ENCODE measurements at places on chromosomes 3 and 15.

- no peak for DNase-seq
Measured at GRCh38 chr3:3160826-3161225, 18.7 kb downstream of the CRBN start.

GRCh38 chr15:83587091-83587490 lies 66.8 kb upstream of the ADAMTSL3 start:
- DNase-seq, result no peak

GRCh38 chr3:167109746-167110145 lies 270.4 kb downstream of the ZBBX start:
- no peak for DNase-seq

DNA sequence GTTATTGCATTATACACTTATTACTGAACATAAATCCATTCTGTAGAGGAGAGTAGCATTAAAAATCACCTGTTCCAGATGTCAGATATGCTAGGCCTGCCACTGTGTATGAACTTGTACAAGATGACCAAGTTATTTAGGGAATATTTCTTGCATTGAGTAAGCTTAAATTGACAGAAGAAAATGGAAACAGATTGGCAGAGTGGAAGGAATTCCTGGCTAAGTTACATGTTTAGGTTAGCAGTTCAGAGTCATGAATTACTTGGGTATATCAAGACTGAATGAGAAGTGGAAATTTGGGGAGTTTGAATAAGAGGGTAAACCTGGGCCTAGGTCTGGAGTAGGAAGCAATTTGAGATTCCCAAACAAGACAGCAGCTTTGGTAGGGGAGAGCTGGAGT lies 44.6 kb downstream of the ARHGAP31 start:
- DNase-seq, result no peak

DNA sequence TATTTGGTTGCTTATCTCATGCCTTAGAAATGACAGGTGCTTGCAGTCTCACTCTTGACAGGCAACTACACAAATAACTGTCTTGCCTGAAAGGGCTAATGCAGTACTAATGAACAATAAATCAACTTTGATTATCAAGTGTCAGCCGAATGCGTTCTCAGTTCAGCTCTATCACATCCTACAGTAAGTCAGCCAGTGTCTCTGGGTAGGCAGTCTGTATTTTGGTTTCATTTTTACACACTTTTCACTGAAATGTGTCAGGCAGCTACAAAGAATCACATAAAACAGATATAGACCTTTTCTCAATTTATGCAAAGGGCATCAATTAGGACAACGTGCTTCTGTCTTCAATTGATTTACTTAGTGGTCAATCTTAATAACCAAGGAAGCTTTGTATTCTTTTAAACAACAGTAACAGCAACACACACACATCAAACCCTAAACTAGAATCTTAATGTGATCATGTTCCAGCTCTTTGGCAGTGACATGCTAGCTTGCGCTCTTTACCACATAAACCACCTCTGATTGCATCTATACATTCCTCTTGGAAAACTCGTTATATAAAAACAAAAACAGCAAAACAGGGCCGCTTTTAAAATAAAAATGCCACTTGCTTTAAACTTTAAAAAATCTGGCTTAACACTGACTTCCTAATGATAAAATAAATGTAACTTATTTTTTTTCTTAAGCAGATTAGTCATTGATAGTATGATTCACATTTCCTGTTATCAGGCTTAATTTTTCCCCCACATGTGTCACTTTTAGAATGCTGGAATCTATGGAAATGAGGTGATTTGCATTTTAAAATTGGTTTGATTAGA lies 520.4 kb downstream of the FOXP1 start:
- DNase-seq, result no peak

DNA sequence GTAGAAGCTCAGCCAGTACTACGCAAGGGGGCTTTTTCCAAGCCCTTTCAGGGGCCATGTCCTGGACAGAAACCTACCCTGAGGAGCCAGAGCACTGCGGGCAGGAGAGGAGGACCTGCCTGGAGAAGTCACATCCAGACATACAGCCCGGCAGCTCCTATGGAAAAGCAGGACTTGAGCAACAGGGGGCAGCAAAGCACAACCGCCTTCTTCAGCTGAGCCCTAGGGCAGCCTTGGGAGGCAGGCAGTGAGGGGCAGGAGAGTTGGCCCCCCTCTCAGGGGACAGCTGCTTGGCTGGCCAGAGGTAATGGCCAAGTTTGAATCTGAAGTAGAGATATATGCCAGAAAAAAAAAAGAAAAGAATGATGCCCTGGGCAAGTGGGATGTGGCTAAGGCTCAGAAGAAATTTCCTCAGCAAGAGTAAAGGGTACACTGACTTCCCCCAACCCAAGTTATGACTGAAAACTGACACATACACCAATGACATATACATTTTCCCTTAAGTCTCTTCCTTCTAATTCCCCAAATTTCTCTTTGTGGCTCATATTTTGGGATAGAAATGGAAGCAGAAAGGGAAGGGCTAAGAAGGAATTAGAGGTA lies 56.9 kb downstream of the CYP19A1 start:
- no peak for DNase-seq

DNA sequence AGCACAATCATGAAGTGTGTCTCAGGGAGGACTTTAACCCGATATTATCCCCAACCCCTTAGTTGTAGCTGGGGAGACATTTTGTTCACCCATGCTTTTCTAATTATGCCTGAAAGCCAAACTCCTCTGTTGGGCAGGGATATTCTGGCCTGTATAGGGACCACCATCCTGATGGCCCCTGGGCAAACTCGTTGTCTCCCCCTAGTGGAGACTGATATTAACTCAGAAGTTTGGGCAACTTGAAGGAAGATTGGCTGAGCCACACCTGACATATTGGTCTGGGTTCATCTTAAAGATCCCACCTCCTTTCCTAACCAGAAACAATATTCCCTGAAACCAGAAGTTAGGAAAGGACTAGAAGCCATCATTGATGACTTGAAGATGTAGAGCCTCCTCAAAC lies 42.3 kb downstream of the TM4SF18 start:
- DNase-seq, result no peak

DNA sequence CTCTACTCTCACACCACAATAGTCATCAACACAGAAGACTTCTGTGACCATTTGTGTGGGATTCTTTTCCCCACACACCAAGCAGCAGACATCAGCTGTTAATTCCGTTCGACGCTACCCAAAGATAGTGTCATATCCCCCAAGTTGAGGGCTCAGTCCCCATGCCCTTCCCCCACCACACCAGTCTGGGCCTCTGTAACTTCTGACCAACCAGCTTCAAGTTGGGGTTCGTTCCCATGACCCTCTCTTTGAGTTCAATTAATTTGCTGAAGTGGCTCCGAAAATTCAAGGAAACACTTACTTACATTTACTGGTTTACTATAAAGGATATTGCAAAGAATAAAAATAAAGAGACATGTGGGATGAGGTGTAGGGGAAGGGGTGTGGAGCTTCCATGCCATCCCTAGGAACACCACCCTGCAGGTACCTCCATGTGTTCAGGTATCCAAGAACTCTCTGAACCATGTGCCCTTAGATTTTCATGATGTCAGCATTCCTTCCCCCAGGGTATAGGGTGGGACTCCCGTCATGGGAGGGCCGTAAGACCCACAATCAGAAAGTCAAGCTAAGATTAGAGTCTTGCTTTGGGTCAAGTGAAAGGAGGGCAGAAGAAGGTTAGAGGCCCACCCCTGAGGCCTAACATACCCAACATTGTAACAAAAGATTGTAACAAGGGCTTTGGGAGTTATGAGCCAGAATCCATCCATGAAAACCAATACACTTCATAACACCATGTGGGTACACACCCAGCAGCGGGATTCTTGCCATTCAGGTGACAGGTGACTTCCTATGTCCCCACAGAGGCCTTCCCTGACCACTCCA lies 82.7 kb downstream of the BTLA start:
- DNase-seq, result no peak

- no peak for DNase-seq
Measured at GRCh38 chr3:113783980-113784379, 37.1 kb downstream of the ATP6V1A start.

GRCh38 chr15:42060797-42061196 lies 33.6 kb downstream of the PLA2G4D start:
- DNase-seq, result no peak

- DNase-seq, result no peak
Measured at GRCh38 chr15:49066372-49066771, 20.1 kb upstream of the SECISBP2L start.

GRCh38 chr3:37605572-37606153 lies 256.0 kb upstream of the CTDSPL start:
- no peak for DNase-seq

DNA sequence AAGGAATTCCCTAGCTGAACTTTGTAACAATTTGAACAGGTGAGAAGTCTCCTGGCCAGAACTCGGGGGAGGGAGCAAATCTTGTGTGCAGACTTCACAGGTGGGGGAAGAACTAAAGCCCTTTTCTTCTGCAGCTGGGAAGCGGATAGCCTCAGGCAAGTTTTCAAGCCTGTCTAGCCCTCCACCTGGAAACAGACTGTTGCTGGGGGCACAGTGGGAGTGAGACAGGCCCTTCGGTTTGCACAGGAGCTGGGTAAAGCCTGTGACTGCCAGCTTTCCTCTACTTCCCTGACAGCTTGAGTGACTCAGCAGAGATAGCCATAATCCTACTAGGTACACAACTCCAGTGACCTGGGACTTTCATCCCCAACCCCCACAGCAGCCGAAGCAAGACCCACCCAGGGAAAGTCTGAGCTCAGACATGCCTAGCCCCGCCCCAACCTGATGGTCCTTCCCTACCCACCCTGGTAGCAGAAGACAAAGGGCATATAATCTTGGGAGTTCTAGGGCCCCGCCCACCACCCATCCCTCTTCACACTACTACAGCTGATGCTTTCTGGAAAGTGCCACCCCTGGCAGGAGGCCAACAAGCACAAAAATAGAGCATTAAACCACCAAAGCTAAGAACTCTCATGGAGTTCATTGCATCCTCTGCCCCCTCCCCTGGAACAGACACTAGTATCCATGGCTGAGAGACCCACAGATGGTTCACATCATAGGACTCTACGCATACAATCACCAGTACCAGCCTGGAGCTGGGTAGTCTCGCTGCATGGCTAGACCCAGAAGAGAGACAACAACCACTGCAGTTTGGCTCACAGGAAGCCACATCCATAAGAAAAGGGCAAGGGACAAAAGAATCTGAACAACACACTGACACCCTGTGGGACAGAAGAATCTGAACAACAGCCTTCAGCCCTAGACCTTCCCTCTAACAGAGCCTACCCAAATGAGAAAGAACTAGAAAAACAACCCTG lies 479.0 kb downstream of the RAP2B start:
- DNase-seq, result no peak

GRCh38 chr3:195403841-195404408 lies 38.9 kb downstream of the ACAP2 start:
- no peak for DNase-seq

DNA sequence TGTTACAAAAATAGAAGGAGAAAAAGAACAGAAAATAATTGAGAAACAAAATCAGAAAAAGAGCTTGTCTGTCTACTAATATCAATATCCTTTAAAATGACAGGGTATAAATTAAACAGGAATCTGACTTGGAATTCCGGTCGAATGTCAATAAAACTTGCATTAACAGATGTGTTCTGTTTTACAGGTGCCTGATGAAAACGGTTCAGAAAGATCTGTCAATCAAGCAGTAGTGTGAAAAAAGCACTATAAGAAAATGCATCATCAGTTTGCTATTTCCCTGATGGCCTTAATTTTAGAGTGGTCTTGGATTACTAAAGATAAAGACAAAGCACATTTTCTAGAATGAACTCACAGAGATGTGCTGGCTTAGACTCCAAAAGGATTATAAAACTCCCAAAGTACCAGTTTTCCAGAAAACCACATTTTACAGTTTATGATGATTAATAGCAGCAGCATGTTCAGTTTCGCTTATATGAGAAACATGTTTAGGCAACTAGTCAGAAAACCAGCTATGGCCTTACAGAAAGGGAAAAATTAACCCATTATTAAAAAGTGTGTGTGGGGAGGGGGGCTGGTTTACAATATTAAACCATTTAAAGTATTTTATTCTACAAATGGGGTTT lies 8.2 kb upstream of the C3orf38 start:
- no peak for DNase-seq

DNA sequence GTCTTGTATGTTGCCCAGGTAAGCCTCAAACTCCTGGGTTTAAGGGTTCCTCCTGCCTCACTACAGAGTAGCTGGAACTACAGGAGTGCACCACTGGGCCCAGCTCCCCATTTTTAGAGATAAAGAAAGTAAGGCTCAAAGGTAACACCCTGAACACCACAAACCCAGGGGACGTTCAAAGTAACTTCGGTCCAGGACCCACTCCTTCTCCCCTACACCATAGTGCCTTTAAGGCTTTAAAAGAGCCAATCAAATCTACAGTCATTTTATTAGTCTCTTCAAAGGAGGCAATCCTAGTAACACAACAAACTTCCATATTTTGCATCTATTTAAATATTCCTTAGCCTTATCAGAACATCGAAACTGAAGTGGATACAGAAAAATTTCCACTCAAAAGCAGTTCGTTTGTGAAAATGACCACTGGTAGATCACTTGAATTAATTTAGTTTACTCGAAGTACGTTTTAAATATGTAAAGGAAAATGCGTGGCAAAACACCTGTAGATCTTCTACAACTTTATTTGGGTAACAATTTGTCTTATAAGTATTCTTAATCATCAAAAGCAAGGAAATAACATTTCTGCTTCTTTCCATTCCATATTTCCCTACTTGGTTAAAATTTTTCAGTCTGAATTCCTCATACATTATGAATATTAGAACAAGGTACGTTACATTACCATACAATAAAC lies 1.8 kb downstream of the STAG1 start:
- DNase-seq, result no peak

GRCh38 chr15:79450648-79451047 lies 18.5 kb downstream of the MINAR1 start:
- no peak for DNase-seq

DNA sequence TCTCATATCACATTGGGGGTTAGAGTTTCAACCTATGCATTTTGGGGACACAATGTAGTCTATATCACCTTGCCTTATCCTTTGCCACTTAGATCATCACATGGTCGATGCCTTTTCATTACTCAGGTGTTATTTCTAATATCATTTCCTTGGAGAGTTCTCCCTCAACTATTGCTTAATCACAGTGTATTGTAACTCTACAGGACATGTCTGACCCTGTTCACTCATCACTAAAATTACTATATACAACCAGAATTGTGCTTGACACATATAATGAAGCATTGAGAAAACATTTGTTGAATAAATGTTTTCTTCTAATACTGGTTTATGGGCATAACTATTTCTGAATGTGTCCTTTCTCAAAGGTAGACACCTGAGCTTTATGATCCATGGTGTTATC lies 207.4 kb downstream of the EPHA6 start:
- no peak for DNase-seq

DNA sequence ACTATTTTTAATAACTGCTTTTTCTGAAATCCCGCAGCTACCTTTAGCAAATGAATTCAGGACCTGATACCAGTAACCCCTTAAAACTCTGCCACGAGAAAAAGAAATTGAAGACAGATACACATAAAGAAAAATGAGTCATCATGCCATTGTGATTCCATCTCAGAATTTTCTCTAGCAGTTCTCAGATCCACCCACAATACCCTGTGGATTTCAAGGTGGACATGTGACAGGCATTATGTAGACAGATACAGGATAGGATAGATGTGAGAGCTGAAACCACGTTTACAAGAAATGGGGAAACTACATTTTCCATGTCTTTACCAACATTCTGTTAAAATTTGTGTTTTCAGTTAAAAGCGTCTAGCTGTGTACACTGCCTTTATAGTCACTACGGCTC lies 291.9 kb upstream of the NR2F2 start:
- DNase-seq, result no peak

GRCh38 chr3:41080141-41080540 lies 119.2 kb upstream of the CTNNB1 start:
- DNase-seq, result no peak
